ENCODE measurements at places on chromosomes 5 and 9. TPM values are rescaled to one million over a fixed set of nuclear protein-coding genes. Genes with fewer than 3 reads are reported as not detected.

PCDHGB7 gene
- 5.5 TPM for polyA plus RNA-seq

IL3 gene
- not detected for polyA plus RNA-seq

PCDHA13 gene
- polyA plus RNA-seq: 1.3 TPM

ALDH1A1 gene
- 0.39 TPM for polyA plus RNA-seq

FCN2 gene
- polyA plus RNA-seq: not detected

FAM120A gene
- polyA plus RNA-seq: 24.9 TPM

SPATA31D4 gene
- not detected for polyA plus RNA-seq

DNA sequence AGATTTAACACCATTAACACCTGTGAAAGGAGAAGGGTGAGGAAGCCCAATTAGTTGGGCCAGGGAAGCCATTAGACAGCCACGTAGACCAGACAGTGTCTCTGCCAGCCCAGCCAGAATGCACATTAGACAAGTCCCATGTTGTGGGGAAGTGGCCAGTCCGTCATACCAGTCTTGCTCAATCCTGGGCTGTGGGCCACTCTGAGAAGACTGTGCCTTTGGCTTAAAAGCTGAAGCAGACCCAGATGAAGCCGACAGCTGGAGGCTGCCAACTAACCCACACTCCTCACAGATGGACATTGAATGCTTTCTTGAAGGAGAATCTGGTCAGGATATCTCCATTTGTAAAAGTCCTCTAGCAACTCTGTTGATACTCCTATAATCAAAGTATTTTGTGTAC is 128.5 kb downstream of the CHSY3 start:
- H3K4me1 ChIP-seq: peaks cover 2% of the 10 kb centered on the region
- no peak overlapping the region for H3K4me3 ChIP-seq
- H3K36me3 ChIP-seq: no peaks in the 10 kb centered on the region
- no peaks in the 10 kb centered on the region for H3K27me3 ChIP-seq
- H3K27ac ChIP-seq: no peak overlapping the region
- no peak for DNase-seq

GRCh38 chr5:171629628-171630349 is 155.8 kb upstream of the SMIM23 start:
- DNase-seq: peak; percentile 82
- H3K36me3 ChIP-seq: no peaks in the 10 kb centered on the region
- H3K27ac ChIP-seq: no peak overlapping the region
- H3K4me3 ChIP-seq: peak overlapping the region; percentile 32
- peaks cover 64% of the 10 kb centered on the region for H3K27me3 ChIP-seq

GRCh38 chr9:130699047-130699446 is 5.5 kb downstream of the EXOSC2 start:
- H3K27me3 ChIP-seq: no peaks in the 10 kb centered on the region
- no peak overlapping the region for H3K27ac ChIP-seq
- DNase-seq: no peak
- H3K4me3 ChIP-seq: no peak overlapping the region
- no peaks in the 10 kb centered on the region for H3K4me1 ChIP-seq

DNA sequence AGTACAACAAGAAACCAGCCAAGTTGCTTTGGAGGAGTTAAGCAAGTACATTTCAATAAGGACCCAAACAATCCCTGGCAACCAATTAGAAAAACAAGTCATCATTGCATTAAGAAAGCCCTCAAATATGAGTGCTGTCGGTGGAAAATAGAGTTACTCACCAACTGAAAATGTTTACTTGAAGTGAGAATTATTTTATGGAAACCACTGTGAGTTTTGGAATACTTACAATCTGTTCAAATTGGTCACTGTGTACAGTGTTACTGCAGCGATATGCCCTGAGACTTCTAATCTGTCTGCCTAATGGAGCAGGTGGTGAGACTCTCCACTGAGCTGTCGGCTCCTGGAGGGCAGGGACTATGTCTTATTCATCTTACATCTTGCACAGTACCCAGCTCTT is 1073.2 kb upstream of the DMAC1 start:
- no peak overlapping the region for H3K4me3 ChIP-seq
- DNase-seq: no peak
- no peaks in the 10 kb centered on the region for H3K36me3 ChIP-seq
- H3K4me1 ChIP-seq: peaks cover 2% of the 10 kb centered on the region

DNA sequence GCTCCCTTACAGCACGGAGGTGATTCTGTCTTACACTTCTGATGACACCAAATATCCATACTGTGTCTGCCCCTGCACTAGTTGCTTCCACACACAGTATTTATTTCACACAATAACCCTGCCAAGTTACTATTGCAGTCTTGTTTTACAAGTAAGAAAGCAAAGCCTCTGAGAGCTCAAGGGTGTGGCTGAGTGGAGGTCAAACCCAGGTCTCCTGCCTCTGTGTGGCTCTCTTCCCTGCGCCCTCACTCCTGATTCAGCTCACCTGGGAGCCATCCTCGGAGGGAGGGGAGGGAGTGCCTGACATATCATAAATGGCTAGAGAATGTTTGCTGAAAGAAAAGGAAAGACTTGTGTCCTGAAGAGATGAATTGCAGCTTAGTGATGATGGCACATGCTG is 41.0 kb downstream of the MVB12B start:
- no peak overlapping the region for H3K4me3 ChIP-seq
- no peaks in the 10 kb centered on the region for H3K36me3 ChIP-seq
- DNase-seq: no peak
- H3K27ac ChIP-seq: no peak overlapping the region
- no peaks in the 10 kb centered on the region for H3K4me1 ChIP-seq

- peak overlapping the region; percentile 59 for H3K4me3 ChIP-seq
- peaks cover 46% of the 10 kb centered on the region for H3K4me1 ChIP-seq
- peaks cover 87% of the 10 kb centered on the region for H3K27me3 ChIP-seq
Measured at GRCh38 chr9:122218935-122219855, 9.6 kb downstream of the LHX6 start.

- no peak overlapping the region for H3K4me3 ChIP-seq
- H3K36me3 ChIP-seq: no peaks in the 10 kb centered on the region
- no peak overlapping the region for H3K27ac ChIP-seq
- peaks cover 29% of the 10 kb centered on the region for H3K27me3 ChIP-seq
- DNase-seq: no peak
- no peaks in the 10 kb centered on the region for H3K4me1 ChIP-seq
Measured at GRCh38 chr5:1440098-1440493, 5.1 kb downstream of the SLC6A3 start.

- H3K27ac ChIP-seq: no peak overlapping the region
- no peak overlapping the region for H3K4me3 ChIP-seq
- no peaks in the 10 kb centered on the region for H3K36me3 ChIP-seq
- DNase-seq: no peak
- H3K27me3 ChIP-seq: peaks cover 23% of the 10 kb centered on the region
Measured at GRCh38 chr5:1648806-1649205, 125.0 kb upstream of the LPCAT1 start.

- peaks cover 15% of the 10 kb centered on the region for H3K36me3 ChIP-seq
- H3K27me3 ChIP-seq: no peaks in the 10 kb centered on the region
- DNase-seq: no peak
- H3K27ac ChIP-seq: no peak overlapping the region
- peaks cover 13% of the 10 kb centered on the region for H3K4me1 ChIP-seq
Measured at GRCh38 chr9:87604886-87605588, 107.4 kb downstream of the DAPK1 start.

DNA sequence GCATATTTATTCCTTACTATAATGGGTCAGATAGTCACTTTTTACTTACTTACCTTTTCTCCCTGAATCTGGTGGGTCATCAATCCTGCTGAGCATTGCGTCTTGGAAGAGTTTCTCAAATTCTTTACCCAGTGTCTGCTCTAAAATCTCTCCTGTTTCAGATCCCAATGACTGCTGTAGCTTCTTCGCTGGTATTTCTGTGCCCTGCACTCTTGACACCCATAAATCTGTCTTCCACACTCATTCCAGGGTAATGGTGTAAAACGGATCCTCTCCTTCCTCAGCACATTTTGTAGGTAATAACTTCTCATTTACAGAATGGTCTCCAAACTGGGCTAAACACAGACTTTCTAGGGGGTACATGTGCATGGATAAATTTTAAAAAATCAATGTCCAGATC is 407.4 kb downstream of the DMAC1 start:
- no peaks in the 10 kb centered on the region for H3K27me3 ChIP-seq
- H3K4me1 ChIP-seq: no peaks in the 10 kb centered on the region
- no peak overlapping the region for H3K4me3 ChIP-seq
- no peaks in the 10 kb centered on the region for H3K36me3 ChIP-seq
- DNase-seq: no peak
- no peak overlapping the region for H3K27ac ChIP-seq
